ENCODE measurements at places on chromosomes 3 and 15.

GRCh38 chr3:127639173-127640041, 10.4 kb downstream of the PODXL2 start:
- DNase-seq: no peak

GRCh38 chr3:64311424-64312061, 86.3 kb upstream of the PRICKLE2 start:
- DNase-seq: no peak

DNA sequence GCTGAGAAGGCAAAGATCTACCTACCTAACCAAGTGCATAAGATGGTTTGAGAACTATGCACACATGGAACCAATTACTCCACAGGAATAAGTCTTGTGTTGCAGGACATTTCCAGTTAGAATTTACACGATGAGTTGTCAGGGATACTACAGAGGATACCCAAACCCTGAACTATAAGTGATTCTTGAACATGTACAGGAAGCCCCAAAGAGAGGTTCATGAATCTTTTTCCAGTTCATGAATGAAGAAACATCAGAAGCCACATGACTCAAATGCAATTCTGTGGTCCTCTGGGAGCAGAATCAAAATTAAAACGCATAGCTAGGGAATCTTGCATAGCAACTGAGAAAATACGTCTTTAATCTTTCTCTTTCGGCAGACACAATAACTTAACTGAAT, 114.1 kb upstream of the LMCD1 start:
- DNase-seq: no peak

DNA sequence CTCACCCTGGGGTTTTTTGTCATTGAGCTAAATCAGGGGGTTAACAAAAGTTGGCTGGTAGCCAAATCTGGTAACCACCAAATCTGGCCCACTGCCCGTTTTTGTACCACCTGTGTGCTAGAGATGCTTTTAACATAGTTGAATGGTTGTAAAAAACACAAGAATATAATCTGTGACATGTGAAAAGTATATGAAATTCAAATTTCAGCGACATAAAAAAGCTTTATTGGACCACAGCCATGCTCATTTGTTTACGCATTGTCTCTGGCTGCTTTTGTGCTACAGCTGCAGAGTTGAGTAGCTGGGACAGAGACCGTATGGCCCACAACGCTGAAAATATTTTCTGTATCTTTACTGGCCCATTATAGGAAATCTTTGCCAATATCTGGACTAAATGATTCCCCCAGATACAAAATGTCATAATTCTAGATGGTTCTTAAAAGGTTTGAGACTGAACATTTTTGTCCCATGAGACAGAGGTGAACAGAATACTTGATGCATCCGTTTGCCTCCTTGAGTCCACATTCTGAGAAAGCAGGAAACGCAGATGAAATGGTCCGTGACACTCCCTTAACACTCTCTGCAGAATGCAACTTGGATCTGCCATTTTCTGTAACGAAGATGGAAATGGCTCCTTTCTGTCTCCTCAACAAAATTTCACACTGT, 120.9 kb upstream of the PDZRN3 start:
- DNase-seq: no peak

DNA sequence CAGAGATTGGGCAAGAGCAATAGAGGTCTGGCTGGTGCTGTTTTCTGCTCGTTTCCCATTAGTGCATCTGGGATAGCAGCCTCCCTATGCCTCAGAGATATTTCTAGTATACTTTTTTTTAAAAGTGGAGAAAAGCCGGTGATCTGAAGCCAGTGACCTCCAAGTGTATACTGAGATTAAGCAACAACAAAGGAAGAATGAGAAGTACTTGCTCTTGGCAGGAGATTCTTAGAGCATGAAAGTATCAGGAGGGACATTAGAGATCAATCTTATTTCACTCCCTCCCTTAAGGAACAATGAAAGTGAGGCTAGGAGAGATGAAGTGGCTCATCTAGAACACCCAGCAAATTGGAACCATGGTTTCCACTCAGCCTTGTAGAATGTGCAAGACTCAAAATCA, 423.3 kb downstream of the SOX2 start:
- no peak for DNase-seq

GRCh38 chr3:3627114-3627513, 172.1 kb upstream of the LRRN1 start:
- no peak for DNase-seq

DNA sequence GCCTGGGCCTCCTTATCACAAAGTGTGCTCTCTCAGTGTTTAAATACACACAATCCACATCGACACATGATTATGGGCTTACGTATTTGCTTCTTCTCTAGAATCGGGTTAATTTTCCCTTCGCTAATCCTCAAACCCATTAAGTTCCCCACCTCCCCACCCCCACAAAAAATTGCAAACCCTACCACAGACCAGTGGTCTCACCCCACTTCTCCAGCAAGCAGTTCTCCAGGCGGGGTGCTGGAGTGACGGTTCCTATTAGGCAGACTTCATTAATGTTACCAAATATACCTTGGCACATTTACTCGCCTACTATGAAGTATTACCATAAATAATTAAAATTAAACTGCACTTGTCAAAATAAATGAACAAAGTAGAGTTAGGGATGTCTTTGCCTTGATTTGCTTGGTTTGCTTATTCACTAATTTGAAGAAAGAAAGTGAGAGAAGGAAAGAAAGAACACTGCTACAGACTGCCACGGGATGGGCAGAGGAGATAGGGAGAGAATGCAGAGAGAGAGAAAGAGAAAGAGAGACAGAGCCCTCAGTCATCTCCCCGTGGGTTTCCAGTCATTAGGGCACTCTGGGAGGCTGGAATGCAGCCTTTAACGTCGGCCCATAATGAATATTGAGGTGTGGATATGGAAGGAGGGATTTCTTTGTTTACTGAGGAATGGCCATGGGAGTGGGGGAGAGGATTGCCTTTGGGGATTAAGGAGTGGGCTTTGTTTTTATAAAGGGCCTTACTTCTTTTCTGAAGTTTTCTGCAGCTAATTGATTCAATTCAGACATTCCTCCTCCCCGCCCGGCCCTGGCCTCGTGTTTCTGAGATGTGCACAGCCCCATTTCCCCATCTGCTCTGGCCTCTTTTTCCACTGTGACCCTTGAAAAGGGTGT, 39.7 kb upstream of the POLG start:
- DNase-seq: no peak

DNA sequence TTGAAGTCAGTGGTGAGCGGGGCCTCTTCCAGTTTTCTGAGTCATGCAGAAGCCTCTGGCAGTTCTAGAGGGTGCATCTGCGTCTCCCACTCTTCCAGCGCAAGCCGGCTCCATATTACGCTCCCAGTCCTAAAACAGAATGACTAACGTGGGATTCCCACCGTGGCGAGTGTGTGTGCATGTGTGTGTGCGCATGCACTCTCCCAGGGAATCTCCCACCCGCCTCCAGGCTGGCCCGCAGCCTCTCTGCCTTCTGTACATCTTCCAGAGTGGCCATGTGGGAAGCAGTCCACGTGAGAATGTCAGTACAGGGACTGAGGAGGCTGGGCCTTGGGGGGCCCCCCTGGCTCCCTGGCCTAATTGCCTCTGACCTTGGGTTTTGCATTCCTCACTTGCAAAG, 87.7 kb downstream of the LSM3 start:
- DNase-seq: no peak

DNA sequence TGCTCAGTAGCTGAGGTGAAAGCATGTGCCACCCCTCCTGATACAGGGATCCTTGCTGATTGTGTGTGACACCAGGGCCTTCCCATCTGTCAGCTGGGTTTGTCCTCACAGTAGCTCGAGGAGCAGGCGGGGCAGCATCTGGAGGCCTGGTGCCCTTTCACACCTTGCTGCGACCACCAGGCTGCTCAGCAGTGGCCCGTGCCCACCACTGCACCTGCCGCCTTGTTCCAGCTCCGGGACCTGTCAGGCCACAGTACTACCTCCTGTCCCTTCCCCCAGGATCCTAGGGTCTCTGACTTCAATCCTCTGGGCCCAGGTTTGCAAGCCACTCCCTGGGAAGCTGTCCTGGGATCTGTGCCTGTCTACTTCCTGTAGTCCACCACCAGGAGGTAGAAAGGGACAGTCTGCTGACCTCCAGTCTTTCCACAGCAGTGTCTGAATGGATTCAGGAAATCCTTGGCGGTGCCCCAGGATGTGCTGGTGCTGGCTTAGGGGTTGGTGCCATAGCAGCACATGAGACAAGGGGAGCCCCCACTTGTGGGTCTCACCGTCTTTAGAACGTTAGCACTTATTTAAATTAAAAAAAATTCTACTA, 27.5 kb downstream of the APBA2 start:
- no peak for DNase-seq

DNA sequence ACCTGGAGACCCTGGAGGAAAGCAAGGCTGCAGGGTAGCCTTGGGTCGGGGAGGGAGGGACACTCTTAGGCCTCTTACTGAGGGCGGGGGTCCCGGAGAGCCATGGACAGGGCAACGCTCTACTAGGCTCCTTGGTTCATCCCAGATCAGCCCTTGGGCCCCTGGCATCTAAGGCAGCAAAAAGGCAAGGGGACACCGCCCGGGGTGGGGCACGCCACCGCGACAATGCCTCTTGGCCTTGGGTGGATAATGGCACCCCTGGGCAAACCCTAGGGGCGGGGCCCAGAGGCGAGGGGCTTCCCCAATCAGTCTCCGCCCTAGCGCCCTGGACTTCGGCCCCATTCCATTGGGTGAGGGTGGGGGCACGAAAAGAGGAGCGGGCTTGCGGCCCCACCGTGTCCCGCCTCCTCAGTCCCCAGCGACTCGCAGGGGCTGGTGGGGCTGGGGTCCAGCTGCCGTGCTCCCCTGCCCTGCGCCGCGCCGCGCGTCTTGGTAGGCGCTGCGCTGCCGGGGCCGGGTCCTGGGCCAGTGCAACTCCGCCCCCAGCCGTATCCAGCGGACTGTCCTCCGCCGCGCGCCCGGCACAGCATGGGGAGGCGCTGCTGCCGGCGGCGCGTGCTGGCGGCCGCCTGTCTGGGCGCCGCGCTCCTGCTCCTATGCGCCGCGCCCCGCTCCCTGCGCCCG, at the start of gene CHST13:
CHST13 (plus strand) TSS at position 411 of the 684 bp plus-strand sequence; CDS start at position 589, 178 bp downstream.
- no peak for DNase-seq

- no peak for DNase-seq
These were observed 43.3 kb downstream of the RBMS3 start for GRCh38 chr3:29324180-29324651.

DNA sequence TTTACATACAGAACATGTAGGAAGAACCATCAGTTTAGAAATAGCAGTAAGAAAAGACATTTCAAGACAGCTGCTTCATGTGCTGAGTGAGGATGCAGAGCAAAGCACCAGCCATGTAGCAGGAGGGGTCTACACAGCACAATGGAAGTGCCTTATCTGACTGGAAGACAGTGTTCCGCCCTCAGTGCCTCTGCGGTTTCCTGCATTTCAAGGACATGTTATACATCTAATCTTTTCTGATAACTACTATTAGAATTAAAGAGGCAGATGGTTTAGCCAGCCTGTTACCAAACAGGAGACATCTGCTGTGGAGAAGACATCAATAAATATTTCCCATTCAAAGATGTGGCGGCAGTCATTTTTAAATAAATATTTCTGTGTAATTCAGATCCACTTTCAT, 10.6 kb downstream of the LSG1 start:
- DNase-seq: no peak

DNA sequence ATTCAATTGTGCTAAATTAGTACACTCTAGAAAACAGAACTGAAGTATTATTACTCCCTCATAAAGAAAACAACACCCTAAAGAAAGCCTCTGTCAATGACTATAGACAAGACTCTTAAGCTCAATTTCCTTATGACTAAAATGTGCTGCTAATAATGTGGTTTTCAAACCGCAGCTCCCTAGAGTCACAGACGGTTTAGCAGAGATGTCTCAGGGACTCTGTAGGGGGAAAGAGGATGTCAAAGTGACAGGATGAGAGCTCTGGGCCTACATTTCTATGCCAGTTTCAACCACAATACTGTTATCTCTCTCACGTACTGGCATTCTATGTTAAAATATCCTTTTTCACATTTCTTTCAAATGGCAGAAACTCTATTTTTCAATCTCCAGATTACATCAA, 37.6 kb upstream of the WDR49 start:
- DNase-seq: no peak

GRCh38 chr3:187293516-187294430, 2.2 kb upstream of the MASP1 start:
- no peak for DNase-seq

- no peak for DNase-seq
These were observed 172.1 kb downstream of the TBC1D2B start for GRCh38 chr15:77905301-77905920.

GRCh38 chr3:31159331-31160039, 265.0 kb upstream of the GADL1 start:
- no peak for DNase-seq

GRCh38 chr3:73284472-73284871, 223.0 kb downstream of the EBLN2 start:
- no peak for DNase-seq

DNA sequence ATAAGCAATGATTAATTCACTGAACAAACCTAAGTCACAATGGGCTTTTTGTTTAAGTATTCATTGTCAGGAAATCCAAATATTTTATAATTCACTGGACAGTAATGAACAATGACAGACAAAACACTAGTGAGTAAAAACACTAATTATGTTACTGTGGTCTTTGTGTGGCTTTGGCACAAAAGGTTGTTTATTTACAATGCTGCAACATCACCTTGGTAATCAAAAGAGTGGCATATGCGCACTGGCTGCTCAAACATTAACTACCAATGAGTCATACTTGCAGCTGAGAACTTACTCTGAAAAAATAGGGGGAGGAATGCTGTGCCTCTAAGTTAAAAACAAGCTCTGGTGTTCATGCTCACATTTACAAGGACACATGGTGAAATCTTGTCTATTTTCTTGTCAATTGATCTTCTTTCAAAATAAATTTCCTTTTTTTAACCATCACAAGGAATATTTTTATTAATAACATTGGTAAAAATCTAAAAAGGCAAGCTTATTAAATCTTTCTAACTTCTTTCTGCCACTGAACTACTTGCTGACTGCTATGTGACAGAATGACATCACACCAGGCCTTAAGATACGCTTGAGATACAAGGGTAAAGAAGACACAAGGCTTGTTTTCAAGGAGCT, 85.2 kb upstream of the PPIB start:
- DNase-seq: no peak

DNA sequence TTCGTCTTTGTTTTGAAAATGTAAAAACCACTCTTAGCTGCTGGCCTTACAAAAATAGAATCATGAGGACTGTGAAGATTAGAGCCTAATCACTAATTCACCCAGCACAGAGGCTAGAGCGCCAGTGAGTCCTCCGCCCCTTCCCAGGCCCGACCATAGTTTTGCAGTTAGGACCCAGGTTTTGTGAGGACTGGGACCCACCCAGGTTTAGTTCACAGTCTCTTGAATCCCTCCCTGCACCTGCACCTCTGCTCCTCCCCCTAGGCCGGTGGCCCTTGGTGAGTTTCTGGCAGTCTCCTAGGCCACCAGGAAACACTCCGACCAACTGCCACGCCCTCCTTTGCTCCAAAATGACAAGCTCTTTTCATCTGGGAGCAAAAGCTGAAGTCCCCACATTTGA, 136.0 kb upstream of the CCDC54 start:
- DNase-seq: no peak

DNA sequence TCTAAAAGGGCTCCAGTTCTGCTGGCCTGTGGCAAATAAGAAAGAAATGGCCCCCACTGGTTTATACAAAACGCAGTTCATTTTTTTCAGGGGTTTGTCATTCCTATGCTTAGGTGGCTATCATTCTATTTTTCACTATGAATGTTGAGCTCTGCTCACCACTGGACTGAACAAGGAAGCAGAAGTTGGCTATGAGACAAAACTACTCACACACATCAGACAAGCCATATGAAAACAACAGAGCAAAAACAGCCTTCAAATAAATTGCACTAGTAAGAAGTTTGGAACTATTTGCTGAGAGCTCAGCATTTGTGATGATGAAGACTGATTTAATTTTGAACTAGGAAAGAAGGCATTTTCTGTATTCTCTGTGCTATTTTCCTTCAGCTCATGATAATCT, 328.5 kb downstream of the MECOM start:
- DNase-seq: no peak

- DNase-seq: no peak
These were observed 180.1 kb downstream of the SUCLG2 start for GRCh38 chr3:67474311-67474710.

Measured in T-helper 1 cell (primary cell).